Activated gamma-delta T cell treated with anti-CD3 and anti-CD28 coated beads, Interleukin-2, amount 50 U/mL, for 16 hours (primary cell): ENCODE measurements at places on chromosomes 2 and 18.

DNA sequence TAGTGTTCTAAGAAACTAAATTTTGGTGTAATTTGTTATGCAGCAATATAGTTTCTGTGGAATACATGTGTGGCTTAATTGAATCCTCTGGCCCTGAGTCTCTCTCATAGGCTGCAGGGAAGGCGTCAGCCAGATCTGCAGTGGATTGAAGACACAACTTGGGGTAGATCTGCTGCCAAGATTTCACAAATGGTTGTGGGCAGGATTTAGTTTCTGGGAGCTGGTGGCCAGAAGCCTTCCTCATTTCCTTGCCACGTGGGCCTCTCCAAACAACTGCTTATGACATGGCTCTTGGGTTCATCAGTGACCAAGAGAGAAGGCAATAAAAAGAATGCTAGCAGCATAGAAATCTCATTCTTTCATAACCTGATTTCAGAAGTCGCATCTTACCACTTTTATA, 28.2 kb downstream of the CCDC102B start:
- no peak for DNase-seq

DNA sequence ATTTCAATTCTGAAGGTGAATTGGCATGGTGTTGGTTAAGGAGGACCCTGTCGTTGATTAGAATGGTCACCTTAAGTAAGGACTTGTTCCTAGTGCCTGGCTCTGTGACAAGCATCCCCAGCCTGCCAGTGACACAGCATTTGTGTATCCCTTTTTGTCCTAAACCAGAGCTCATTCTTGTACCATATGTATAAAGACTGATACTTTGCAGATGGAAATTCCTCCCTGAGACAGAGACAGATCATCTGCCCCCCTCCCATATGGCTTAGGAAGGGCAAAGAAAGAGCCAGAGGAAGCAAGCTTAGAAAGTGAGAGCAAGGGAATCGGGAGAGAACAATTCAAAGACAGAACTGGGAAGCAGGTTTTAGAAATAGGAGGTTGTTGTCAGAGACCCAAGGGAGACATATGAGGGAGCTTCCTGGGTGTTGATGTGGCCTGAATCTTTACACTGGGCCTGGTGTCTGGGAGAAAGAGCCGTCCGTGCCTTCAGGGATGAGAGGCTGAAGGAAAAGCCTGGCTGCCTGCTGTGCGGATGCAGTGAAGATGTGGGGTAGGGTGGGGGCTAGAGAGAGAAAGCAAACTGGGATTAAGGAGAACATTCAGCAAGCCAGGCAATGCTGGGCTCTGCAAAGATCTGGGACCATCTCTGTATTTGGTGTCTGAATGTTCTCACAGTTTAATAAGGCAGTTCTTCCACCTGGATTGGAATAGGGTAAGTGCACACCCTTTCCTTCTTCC, 13.2 kb upstream of the CHRNA1 start:
- DNase-seq, result no peak

DNA sequence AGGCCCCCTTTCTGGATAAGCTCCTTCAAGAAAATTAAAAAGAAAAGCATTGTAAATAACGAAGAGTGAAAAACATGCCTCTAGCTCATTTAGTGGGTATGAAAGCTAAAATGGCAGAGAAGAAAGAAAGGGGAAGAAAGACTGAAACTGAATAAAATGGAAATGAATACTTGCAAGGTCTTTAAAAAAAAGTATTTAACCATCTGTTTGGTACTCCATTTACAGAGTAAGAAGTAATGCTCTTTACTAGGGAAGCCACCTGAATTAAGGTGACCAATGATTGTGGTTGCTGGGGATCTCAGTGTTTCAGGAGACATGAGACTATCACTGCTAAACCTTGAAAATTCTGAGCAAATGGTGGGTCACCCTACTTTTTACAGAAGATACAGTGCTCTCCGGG, 17.7 kb upstream of the ARL5A start:
- DNase-seq, result no peak

DNA sequence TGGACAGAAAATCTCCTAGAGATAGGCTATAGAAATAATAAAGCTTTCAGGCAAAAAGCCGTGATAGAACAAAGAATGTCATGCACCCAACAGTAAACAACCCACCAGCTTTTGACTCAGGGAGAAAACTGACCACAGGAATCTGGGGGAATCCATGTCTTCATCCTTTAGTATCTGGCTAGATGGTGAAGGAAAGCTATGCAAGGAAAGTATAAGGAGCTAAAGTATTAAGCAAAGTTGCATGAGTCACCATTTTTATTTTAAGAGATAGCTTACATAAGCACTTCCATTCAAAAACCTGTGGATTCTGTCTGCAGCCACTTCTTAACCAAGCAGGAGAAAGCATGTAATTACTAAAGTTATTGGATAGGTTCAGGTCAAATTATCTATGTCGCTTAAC, 363.8 kb downstream of the LRP1B start:
- no peak for DNase-seq

- no peak for DNase-seq
Measured at GRCh38 chr18:24658302-24658701, 197.9 kb downstream of the HRH4 start.

- DNase-seq, result no peak
Measured at GRCh38 chr2:152701198-152701597, 16.1 kb downstream of the PRPF40A start.

DNA sequence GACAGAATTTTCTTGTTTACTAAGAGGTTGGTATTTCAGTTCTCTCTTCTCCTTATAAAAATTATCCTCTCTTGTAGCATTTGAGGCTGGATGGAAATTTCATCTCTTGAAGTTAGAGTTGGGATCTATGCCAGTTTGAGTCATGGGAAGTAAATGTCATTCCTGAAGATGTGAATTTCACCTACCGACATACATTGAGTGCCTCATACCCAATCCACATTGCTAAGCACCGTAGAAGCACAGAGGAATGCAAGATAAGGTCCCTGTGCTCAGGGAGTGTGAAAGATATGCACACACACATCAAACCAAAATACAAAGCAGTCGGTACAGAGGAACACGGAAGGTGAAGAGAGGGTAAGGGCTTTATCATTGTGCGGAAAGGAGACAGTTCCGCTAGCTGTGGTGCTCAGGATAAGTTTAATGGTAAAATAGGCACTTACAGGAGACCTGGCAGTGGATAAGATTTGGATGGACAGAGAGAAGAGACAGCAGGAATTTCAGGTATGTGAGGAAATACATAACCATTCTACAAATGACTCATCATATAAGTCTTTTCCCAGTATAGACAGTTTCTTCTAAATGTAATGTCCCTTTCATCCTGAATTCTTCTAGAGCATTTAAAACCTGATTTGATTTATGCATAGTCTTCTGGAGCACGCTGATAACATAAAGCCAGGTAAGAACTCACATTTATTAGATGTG, 205.3 kb upstream of the ST6GAL2 start:
- DNase-seq, result no peak

- DNase-seq, result no peak
Measured at GRCh38 chr2:37892436-37893114, 32.5 kb upstream of the RMDN2 start.

DNA sequence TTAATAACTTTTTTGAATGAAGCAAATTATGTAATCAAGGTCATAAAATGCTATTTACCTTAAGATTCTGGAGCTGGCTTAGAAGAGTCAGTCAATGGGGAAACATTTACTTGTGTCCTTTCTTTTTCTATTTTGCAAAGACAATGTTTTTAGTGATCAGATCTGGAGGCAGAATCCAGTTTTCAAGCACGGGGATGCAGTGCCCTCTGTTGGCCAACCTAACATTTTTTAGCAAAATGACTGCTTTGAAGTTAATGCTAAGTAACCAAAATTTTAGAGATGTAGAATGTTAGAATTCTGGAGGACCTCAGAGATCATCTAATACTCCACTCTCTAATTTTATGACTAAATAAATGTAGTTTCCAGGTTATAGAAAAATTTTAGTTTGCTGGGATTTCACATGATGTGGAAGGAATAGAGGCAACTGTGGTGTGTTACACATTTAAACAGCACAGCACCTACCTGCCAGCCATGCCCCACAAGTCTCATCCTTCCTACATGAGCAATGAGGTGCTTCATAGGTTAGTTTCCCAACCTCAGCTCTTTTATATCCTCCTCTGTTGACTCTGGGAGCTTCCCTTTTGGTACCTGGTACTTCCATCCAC, 23.6 kb upstream of the SLC9A4 start:
- peak; percentile 41 for DNase-seq

GRCh38 chr2:119689218-119689617, 10.2 kb downstream of the TMEM177 start:
- DNase-seq, result no peak

GRCh38 chr2:240344904-240345303, 90.6 kb upstream of the GPC1 start:
- DNase-seq, result no peak

DNA sequence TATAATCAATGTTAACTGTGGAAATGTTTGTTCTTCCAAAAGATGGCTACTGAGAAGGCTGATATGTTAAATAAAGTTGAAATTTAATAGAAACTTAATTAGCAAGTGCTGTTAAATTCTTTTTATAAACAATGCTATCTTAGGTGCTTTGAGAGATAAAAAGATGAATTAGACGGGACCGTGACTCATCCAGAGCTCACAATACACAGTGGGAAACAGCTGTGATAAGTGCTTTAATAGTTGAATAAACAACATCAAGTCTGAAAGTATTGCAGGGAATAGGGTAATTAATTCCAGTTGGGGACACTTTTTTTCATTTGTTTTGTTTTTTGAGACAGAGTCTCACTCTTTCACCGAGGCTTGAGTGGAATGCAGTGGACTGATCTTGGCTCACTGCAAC, 85.5 kb upstream of the DTNA start:
- DNase-seq, result no peak

DNA sequence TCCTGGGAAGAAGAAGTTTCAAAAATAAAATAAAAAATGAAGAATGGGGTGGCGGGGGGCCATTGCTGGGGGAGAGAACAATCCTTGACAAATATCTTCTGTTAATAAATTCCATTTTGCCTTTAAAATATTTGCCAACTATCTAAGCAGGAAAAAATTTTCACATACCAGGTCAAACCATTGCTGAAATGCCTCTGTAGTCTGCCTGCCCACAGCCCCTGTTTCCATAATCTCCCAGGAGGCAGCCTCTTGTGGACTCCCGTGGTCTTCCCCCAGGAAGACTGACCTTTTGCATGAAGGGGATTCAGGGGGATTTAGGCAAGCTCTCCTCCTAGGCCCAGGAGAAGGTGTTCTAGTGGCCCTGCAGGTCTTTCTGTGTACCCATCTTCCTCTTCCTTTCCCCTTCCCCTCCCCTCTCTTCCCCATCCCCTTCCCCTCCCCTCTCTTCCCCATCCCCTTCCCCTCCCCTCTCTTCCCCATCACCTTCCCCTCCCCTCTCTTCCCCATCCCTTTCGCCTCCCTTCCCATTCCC, 61.0 kb downstream of the RPL37A start:
- DNase-seq, result no peak

- DNase-seq, result no peak
Measured at GRCh38 chr18:23635283-23636070, 27.2 kb downstream of the ANKRD29 start.

GRCh38 chr2:223247136-223247535, 195.1 kb downstream of the KCNE4 start:
- no peak for DNase-seq

DNA sequence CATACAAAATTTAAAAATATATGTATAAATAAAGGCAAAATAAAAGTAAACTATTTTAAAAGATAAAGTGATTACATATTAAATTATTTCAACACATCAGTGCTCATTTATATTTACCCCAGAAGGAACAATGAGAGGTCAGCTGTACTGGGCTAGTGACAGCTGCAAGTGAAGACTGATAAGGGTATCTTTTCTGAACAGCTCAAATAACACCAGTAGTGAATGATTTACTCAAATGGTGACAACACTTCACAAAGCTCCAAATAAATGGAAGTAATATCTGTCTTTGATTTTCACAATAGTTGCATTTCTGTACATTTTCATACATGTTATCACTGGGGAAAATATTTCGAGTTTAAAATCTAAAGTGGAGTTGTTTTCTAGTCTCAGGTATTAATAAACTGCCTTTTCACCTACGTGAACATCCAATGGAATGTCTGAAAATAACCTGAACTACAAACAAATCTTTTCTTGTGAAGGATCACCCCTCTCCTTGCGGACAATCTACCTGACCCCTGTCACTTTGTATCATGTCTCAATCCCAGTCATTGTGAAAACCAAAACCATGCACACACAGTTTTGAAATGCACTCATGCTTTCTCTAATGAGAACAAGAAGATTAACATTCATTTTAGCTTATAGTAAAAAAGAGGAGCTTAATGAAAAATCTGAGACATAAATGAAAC, 1928.8 kb upstream of the CELF4 start:
- DNase-seq, result no peak

DNA sequence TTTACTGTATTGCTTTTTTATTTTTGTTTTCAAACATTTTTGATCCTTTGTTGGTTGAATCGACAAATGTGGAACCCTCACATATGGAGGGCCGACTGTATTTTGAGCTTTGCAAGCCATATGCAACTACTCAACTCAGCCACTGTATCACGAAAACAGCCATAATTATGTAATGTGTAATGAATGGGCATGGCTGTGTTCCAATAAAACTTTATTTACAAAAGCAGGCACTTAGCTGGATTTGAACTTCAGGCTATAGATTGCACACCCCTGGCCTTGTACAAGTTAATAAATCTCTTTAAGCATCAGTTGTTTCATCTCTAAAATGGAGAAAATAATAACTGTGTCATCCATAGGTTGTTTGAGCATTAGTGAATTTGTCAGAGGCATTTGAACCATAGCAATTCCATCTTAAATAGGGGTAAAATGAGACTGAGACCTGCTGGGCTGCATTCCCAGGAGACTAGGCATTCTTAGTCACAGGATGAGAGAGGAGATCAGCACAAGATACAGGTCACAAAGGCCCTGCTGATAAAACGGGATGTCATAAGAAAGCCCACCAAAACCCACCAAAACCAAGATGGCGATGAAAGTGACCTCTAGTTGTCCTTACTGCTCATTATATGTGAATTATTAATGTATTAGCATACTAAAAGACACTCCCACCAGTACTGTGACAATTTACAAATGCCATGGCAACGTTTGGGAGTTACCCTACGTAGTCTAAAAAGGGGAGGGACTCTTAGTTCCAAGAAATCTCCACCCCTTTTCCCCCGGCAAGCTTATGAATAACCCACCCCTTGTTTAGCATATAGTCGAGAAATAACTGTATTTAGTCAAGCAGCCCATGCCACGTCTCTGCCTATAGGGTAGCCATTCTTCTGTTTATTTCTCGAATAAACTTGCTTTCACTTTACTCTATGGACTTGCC, 13.7 kb upstream of the LTBP1 start:
- DNase-seq, result no peak

- DNase-seq, result no peak
Measured at GRCh38 chr2:132547090-132547687, 122.8 kb downstream of the LYPD1 start.

DNA sequence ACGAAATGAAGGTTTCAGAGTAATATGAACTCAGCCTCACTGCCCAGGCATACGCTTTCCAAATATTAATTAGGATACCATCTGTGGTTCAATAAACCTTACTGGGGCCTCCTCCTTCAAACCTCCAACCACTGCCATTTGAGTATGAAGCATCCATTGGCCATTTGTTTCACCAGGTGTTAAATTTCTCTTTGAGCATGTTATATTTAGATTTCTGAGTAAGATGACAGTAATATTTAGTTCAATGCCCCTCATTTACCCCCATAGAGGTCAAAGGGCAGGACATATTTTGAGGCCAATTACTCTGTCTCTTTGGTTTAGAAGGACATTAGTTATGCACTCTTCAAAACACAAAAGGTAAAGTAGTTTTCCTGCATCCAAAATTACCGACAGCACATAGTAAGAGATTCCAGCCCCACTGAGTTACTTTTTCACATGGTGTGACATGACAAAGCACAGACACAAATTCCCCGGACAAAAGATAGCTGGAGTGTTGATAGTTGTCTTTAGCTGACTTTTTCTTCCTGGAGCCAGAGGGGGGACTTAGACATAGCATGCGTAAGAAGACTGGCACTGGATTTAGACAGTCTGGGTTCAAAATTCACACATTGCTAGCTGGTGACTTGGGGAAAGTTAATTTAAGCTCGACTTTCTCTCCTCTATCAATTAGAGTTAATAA, 33.1 kb upstream of the LNPK start:
- no peak for DNase-seq
